Esophagus squamous epithelium (tissue), 5 donors: ENCODE measurements at places on chromosomes 3 and 15.

- no peak for DNase-seq
Observed at GRCh38 chr3:13651057-13651400, 102.1 kb downstream of the FBLN2 start.

DNA sequence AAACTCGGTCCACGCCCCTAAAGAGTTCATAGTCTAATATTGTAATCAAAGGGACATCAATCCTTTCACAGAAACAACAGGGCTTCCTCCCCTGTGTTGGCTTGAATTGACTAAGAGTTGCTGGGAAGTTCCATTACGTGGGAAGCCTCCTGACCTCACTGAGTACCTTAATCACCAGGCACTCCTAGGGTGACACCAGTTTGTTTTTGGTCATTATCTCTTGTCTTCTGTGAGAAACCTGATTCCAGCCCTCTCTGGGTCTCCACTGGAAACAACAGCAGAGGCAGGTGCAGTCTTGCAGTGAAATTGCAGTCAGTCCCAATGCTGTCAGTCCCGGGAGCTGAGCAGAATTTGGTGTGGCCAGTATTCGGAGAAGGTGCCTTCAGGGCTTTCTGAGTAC lies 55.4 kb downstream of the BOC start:
- DNase-seq: no peak

DNA sequence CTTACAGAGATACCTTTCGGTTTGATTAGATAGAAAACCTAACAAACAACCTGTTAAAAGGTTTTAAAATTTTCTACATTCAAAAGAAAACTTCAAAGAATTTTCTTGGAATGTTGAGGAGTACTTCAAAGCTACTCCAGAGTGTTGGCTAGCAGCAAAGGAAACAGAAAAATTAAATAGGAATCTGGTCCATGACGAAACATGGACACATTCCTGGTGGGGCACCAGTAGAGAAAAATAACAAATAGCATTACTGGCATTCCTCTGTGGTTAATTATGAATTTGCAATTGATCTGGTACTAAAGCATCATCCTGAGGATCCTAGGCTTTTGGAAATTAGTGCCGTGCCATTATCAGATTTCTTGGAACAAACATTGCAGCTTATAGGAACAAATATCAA lies 59.5 kb upstream of the DPPA4 start:
- DNase-seq: no peak

GRCh38 chr3:72663429-72663828 lies 184.8 kb downstream of the SHQ1 start:
- no peak for DNase-seq

GRCh38 chr3:160577556-160578195 lies 12.3 kb upstream of the KPNA4 start:
- no peak for DNase-seq

DNA sequence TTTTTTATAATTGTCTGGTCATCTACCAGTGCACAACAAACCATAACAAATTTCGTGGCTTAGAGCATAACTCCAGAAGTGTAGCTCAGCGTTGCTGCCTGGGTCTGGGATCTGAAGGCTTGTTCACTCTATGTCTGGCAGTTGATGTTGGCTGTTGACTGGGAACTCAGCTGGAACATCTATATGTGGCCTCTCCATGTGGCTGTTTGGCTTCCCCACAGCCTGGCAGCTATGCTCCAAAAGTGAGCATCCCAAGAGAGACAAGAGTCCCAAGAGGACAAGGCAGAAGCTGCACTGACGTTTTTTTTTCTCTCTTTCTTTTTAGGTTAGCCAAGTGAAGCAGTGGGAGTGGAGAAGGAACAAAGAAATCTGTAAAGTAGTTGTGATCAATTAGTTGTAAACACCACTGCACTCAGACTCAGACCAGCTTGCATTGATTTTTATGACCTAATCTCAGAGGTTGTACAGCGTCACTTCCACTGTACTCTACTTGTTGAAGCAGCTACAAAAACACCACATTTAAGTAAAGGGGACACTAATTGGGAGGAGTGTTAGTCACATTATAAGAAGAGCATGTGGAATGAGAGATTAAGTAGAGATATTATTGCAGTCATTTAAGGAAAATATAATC lies 2.5 kb upstream of the GPR176 start:
- no peak for DNase-seq

DNA sequence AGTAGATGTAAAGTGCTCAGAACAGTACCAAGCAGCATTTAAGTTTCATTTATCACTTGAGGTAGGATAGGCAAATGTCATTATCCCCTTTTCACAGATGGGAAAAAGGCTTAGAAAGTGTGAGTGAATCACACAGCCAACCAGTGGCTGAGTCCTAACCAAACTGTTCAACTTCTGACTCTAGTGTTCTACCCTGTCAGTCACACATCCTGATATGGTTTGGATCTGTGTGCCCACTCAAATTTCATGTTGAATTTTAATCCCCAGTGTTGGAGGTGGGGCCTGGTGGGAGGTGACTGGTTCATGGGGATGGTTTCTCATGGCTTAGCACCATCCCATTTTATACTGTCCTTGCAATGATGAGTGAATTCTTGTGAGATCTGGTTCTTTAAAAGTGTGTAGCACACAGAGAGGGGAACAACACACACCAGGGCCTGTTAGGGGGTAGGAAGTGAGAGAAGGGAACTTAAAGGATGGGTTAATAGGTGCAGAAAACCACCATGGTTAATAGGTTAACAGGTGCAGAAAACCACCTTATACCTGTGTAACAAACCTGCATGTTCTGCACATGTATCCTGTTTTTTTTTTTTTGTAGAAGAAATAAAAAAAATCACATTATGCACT lies 304.7 kb downstream of the SUCLG2 start:
- no peak for DNase-seq

DNA sequence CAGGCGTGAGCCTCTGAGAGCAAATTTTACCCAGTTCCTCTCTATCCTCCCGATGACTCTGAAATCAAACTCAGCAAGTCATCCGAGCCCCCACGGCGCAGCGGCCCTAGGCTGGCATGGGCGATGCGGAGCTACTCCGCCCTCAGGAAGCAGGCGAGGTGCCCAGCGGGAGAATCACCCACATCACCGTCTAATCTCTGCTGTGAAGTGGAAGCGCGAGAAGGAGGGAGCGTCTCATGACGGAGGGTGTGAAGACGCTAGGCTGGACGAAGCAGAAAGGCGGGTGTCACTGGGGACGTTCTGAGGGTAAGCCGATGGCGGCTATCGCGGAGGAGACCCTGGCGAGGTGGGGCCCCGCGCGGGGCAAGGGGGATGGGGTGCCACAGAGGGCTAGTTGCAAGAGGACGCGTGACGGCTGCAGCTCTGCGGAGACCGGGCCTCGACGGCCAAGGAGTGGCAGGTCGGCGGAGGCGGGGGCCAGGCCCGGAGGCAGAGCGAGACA lies 9.1 kb upstream of the GNAI2 start:
- DNase-seq: no peak

DNA sequence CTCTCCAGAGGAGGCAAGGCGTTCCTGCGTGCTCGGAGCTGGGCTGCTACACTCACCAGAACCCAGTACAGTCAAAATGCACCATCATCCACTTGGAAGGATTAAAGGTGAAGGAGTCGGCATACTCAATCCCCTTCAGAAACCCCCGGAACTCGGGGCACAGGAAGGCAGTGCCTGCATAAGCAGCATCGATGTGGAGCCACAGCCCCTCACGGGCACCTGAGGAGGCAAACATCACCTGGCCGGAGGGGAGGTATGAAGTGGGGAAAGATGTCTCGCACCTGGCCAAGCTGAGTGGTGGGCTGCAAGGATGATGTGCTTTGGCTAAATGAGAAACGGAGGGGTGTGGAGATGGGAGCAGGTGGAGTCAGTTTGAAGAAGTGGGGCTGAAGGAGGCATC lies 13.0 kb downstream of the HDC start:
- DNase-seq: no peak

DNA sequence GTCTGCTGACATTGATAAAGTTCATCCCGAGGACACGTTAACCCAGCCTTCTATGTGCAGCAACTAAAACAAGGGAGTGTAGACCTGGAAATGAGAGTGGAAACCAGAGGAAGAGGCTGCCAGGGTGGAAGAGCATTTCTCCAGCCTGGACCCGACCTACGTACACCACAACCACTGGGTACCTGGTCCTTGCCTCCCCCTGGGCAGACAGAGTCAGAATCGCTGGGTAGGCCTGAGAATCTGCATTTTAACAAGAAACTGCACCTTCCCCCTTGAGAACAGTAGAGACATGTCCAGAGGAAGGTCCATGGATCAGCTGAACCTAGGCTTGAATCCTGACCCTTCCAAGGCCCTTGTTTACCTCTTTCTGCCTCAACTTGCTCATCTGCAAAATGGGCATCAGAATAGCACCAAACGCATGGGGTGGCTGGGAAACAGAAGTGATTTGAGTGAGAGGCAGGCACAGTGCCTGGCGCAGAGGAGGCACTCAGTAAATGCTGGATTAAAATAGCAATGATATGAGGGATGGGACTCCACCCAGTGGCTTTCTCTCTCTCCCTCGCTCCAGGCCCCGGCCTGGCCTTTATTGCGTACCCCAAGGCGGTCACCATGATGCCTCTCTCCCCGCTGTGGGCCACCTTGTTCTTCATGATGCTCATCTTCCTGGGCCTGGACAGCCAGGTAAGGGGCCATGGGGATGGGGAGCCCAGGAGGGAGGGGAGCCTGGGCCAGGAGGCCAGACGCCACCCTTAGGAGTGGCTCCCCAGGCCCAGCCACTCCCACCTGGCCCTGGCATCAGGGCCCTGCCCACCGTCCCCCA lies 66.9 kb upstream of the SLC6A1 start:
- DNase-seq: no peak

- no peak for DNase-seq
Observed at GRCh38 chr3:81490541-81491288, 270.7 kb downstream of the GBE1 start.

GRCh38 chr15:42582569-42583375 lies 7.4 kb downstream of the STARD9 start:
- DNase-seq: no peak

DNA sequence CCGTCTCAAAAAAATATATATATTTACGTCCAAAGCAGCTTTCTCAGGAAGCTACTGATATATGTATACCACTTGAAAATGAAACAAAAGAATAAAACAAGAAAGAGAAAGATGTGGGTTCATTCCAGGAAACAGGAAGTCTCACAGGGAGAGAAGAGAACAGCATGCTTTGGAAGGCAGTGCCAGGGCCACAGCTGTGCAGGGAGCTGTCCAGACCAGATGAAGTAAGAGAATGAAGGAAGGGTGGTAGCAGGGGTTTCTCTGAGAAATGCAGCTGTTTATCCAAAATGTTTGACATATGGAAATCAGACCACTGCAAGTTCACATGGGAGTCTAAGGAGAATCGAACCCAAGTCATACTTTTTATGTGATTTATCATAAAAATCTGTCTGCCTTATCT lies 8.9 kb upstream of the GPR27 start:
- no peak for DNase-seq

- no peak for DNase-seq
Observed at GRCh38 chr15:38367476-38367875, 86.5 kb upstream of the FAM98B start.

- no peak for DNase-seq
Observed at GRCh38 chr15:39710681-39711080, 72.0 kb downstream of the FSIP1 start.

GRCh38 chr3:71177375-71177774 lies 406.2 kb downstream of the FOXP1 start:
- DNase-seq: no peak

- DNase-seq: no peak
Observed at GRCh38 chr15:39629371-39629770, 48.5 kb downstream of the THBS1 start.

DNA sequence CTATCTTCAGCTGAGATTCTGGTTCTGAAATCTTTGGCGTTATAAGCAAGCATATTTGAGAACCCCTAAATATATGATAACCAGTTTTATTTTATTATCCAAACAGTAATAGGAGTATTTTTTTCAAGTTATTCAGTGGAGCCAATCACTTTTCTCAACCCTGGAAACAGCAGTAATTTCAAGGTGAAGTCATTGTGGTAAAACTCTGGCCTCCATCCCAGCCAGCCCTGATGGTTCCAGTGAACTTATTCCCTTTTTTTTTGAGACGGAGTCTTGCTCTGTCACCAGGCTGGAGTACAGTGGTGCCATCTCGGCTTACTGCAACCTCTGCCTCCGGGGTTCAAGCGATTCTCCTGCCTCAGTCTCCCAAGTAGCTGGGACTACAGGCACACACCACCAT lies 545.4 kb upstream of the IL12A start:
- no peak for DNase-seq

DNA sequence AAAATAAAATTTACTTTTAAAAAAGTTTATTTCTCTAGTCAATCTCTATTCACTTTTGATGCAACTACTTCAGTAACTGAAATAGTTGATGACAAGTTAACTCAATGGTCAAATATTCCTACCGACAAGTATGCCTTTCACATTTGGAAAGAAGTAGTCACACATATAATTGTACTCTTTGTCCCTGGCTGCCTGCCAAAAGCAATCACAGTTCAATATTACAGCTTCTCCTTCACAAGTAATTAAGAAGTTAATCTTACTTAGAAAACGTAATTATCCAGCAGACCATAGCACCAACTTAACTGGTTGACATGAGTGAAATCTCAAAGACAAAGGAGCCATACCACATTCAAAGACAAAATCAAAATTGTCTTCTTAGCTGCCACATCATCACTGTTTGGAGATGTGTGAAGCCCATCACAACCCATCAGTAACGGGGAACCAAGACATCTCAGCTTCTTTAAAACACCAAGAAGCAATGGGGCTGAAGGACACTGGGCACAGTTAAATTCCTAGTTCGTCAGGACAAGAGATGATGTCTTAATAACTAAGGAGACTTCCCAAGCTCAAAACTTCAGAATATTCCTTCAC lies 86.1 kb downstream of the PLCH1 start:
- DNase-seq: no peak

- DNase-seq: no peak
Observed at GRCh38 chr15:85748729-85749128, 46.0 kb downstream of the KLHL25 start.

- DNase-seq: no peak
Observed at GRCh38 chr3:66577426-66578203, 76.8 kb upstream of the LRIG1 start.

DNA sequence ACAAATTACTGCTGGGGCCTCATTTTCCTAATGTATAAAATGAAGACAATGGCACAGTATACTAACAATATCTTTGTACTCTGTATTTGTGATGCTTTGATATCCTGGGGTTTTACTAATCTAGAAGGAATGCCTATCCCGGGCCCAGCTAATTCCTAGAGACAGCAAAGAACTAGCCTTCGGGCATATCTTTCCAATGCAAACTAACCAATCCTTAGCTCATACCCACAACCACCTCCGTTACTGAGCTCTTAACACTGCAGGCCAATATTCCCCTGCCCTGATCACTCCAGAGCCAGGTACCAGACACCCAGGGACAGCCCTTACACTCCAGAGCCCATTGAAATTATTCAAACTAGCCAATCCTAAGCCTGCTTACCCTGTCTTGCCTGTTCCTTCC lies 309.0 kb downstream of the ULK4 start:
- no peak for DNase-seq

GRCh38 chr15:65451989-65452388 lies 29.2 kb upstream of the IGDCC4 start:
- DNase-seq: no peak

GRCh38 chr3:124552224-124552623 lies 178.0 kb upstream of the UMPS start:
- DNase-seq: no peak
